HS-27A (cell line): ENCODE measurements at places on chromosomes 11 and 22.

DNA sequence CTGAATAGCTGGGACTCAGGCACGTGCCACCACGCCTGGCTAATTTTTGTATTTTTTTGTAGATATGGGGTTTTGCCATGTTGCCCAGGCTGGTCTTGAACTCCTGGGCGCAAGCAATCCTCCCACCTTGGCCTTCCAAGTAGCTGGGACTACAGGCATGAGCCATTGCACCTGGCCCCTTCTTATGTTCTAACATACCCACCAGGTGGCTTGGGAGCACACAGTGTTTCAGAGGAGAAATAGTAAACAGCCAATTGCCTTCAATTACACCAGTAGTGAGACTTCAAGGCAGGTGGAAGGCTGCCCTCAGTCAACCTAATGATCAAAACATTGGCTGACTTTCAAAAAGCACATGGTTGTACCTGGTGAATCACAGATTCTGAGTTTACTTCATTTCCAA, 167.2 kb downstream of the SWAP70 start:
- no peak for DNase-seq

DNA sequence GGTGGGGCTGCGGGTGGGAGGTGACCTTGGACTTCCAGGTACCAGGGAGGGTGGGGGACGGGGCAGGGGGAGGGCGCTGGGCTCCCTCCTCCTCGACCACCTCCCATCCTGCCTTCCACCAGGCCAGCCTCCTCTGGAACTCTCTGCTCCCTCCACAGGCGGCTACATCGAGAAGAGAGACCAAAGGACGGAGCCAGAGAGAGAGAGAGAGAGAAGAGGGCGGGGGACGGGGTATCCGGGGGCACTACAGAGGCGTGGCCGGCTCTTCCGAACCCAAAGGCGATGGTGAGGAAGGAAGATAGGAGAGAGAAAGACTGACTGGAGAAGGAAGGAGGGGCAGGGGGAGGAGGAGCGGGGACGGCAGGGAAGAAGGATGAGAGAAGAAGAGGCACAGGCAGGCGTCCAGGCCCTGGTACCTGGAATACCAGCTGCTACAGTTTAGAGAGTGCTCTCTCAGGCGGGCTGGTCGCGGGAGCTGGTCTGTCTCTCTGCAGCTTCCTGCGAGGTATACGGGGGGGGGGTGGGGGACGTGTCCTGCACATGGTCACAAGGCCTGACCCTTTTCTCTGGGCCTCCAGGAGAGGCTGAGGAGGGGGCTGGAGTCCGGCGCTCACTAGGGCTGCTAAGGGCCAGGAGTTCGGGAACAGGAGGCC, 38.0 kb downstream of the IGSF9B start:
- DNase-seq: no peak

GRCh38 chr11:64852804-64853509, 8.5 kb upstream of the CDC42BPG start:
- DNase-seq: no peak

DNA sequence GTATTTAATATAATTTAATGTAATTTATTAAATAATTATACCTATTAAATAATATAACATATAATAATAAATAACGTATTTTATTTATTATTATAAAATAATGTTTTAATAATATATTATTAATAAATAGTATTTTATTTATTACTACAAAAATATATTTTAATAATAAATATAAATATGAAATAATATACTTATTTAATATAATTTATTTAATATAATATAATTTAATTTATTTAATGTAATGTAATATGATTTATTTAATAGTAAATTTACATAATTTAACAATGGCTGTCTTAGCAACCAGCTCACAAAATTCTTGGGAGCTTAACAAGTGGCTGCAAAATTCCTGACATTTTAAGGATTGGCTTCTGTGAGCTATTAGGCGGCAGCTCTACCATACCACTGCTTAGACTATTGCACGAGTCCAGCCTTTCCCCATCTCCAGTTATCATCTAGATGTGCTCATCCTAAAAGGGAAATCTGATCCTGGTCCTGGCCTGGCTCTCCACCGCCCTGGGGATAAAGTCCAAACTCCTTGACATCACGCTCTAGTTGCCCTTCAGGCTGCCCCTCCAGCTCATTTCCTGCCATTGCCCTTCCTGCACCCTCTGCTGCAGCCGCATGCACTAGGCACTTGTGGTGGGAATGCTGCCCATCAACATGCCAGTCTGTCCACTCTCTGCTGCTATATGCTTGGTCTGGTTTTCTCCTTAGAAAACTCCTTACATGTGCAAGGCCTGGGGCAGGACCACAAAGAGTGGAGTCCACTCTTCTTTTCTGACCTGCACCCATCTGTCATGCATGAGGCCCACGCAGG, 9.8 kb downstream of the MMP20 start:
- no peak for DNase-seq

DNA sequence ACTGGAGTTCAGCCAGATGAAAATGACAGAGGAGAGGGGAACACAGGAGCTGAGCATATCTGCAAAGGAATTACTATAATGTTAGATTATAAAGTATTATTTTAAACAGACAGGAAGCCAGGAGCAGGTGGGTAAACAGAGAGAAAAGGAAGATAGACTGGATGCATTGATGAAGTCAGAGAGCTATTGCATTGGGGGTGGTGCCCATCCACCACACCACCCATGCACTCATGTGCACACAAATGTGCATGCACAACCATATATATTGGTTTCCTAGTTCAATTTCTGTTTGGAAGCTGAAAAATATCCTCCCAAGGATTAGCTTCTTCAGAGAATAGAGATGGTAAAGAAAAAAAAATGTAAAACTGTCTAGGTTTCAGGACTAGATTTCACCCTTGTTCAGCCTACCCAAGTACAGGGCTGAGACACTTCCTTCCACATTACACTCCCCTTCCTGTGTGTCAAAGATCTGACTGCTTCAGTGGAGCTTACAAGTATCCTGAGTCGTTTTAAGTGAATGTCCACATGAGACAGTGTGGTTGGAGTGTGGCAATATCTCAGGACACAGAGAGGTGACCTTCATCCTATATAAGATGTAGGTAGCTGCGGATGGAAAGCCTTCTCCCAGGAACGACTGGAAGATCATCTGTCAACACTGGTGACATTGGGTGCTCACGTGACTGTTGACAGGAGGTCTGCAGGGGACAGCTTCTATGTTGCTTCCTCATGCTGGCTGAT, 12.2 kb upstream of the SMPD1 start:
- no peak for DNase-seq

DNA sequence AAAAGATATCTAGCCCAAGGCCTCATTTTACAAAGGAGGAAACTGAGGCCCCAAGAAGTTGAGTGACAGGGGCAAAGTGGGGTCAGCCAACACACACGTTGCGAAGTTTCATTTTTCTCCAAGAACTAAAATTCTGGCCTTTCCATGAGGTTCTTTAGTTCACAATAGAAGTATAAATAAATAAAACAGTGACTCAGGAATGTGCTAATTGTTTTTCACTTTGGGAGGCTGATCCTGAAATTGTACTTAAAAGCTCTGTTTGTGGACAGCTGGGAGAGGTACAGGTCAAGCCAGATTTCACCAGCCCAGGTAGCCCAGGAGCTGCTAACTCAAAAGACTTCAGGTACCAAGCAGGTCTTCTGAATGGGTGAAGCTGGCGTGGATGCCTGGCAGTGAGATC, 105.2 kb downstream of the TRAF6 start:
- DNase-seq: no peak

GRCh38 chr22:46220921-46221320, 29.2 kb downstream of the CDPF1 start:
- no peak for DNase-seq

GRCh38 chr11:75576499-75576918, 14.5 kb downstream of the SERPINH1 start:
- no peak for DNase-seq

- no peak for DNase-seq
Observed at GRCh38 chr11:89420981-89421380, 70.2 kb downstream of the NOX4 start.

- no peak for DNase-seq
Observed at GRCh38 chr22:48868554-48868953, 959.1 kb downstream of the BRD1 start.

- no peak for DNase-seq
Observed at GRCh38 chr11:134664447-134665187, 252.6 kb upstream of the B3GAT1 start.

DNA sequence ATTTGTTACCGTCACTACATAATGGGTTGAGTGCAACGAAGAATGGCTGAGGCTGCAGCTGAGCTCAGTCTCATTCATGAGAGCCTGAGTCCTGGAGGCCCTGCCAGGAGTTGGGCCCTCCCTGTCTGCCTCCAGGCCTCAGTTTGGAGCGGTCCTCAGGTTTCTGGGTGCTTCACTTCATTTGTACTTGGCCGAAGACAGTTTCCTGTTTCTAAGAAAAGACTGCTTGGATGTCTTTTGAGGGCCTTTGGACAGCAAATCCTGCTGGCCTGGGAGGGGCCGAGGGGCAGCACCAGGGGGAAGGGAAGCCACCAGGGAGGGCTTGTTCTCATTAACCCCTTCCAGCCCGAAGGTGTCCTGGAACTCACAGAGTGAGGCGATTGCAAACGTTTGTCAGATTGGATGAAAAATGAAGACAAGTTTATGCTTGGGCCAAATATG, 163.1 kb downstream of the ETS1 start:
- no peak for DNase-seq

DNA sequence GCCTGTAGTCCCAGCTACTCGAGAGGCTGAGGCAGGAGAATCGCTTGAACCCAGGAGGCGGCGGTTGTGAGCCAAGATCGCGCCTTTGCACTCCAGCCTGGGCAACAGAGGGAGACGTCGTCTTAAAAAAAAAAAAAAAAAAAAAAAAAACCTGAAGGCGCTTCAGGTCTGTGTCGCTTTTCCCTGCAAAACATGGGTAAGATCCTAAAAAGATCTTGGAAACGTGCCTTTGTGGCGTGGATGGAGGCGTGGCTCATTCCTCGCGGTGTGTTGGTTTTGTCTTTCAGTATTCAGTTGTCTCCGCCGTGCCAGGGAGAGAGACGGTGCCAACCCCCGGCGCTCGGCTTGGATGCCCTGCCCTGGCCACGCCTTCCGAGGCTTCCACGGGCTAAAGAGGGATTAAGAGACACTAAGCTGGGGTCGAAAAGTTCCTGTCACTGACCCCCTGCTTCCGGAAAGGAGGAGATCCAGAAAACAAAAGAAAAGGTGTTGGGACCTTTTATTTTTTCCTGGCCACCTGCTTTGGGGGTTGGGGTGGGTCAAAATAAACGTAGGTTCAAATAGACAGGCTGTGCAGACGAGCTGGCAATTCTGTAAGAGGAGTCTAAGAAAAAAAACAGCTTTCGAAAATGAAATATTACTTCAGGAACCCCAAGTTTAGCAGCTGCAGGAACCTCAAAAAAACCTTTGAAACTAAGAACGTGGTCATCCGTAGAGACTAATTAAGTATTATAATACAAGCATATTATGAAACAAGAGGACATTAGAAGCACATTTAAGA, 1.1 kb upstream of the SLC35F2 start:
- DNase-seq: no peak

DNA sequence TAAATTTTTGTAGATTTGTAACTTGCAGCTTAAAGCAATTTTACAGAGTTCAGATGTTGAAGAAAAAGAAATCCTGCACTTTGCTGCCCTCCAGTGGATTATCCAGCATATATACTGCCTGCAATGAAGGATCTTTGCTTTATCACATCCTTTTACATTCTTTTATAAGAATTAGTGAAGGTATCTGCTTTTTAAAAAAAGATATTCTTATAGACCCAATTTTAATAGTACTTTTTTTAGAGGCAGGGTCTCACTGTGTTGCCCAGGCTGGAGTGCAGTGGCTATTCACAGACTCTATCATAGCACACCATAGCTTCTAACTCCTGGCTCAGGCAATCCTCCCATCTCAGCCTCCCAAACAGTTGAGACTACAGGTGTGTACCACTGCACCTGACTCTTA, 60.7 kb downstream of the TTC17 start:
- peak; percentile 5 for DNase-seq

- DNase-seq: no peak
Observed at GRCh38 chr11:57536947-57537619, at the start of gene SMTNL1. Gene SMTNL1 (plus strand): TSS chr11:57537595. CDS start chr11:57542643, 5,048 bp downstream.

DNA sequence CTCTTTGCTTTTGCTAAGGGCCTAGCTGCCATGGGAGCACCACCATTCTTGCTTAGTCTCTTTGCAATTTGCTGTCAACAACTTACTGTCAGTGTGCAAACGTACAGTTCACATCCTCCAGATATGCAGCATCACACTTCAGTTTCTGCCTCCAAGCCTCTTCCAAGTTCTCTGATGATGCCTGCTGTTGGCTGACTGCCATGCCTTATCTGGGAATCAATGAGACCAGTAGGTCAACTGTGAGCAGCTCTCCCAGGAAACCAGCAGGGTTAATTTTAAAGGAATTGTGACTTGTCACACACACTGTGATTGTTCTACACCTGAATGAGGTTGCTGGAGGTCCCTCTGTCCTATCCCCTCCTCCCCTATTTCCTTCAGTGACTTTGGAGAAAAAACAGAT, 56.0 kb downstream of the COPB1 start:
- DNase-seq: no peak

DNA sequence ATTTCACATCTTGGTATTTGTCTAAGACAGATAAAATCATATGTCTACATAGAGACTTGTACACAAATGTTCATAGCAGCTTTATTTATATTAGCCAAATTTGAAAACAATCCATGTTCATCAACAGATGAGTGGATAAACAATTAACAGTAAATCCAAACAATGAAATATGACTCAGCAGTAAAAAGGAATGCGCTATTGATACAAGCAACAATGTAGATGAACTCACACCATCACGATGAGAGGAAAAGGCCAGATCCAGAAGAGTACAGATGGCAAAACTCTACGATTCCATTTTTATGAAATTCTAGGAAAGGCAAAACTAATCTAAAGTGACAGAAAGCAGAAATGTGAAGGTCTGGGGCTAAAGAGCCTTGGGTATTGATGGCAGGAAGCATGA, 384.3 kb downstream of the NTM start:
- no peak for DNase-seq

- no peak for DNase-seq
Observed at GRCh38 chr11:123364080-123364479, 66.0 kb upstream of the GRAMD1B start.

- DNase-seq: no peak
Observed at GRCh38 chr11:102611291-102611690, 13.8 kb downstream of the MMP20 start.
